CD4-positive, alpha-beta T cell treated with Interleukin-21 for 1 hour (primary cell): ENCODE measurements at places on chromosomes 11 and 22.

DNA sequence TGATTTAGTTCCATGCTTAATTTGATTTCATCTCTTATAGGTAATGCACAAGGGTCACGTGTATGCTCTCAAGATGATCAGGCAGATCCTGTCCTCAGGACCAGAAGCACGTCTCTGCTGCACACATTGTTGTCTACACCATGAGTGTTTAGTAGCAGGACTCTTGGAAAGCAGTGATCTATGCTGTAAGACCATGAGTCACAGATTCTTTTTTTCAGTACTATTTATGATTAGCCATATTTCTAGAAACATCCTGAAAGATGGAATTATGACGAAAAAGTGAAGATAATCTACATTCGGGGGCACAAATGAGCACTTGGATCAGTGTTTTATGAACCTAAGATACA, 29.6 kb downstream of the ZBED4 start:
- no peak for DNase-seq

GRCh38 chr11:65132988-65133700, 1.2 kb downstream of the SYVN1 start:
- peak; percentile 55 for DNase-seq

- DNase-seq, result no peak
These were observed 13.8 kb downstream of the OLFML1 start for GRCh38 chr11:7499081-7499480.

DNA sequence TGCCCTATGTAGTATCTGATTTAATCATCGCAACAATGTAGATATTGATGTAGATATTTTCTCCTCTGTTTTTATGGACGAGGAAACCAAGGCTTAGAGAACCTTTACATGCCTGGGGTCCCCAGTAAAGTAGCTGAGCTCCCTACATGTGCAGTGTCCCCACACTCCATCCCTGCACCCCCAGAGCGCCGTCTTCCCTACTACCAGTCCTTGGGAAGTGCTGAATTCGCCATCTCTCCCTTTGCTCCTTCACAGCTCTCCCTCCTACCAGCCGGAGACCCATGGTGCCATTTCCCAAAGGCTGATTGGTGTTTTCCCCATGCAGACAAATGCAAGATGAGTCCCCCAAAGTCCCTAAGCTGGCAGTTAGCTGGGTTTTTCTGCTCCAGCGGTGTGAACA, 86.0 kb downstream of the CEP164 start:
- DNase-seq, result no peak

DNA sequence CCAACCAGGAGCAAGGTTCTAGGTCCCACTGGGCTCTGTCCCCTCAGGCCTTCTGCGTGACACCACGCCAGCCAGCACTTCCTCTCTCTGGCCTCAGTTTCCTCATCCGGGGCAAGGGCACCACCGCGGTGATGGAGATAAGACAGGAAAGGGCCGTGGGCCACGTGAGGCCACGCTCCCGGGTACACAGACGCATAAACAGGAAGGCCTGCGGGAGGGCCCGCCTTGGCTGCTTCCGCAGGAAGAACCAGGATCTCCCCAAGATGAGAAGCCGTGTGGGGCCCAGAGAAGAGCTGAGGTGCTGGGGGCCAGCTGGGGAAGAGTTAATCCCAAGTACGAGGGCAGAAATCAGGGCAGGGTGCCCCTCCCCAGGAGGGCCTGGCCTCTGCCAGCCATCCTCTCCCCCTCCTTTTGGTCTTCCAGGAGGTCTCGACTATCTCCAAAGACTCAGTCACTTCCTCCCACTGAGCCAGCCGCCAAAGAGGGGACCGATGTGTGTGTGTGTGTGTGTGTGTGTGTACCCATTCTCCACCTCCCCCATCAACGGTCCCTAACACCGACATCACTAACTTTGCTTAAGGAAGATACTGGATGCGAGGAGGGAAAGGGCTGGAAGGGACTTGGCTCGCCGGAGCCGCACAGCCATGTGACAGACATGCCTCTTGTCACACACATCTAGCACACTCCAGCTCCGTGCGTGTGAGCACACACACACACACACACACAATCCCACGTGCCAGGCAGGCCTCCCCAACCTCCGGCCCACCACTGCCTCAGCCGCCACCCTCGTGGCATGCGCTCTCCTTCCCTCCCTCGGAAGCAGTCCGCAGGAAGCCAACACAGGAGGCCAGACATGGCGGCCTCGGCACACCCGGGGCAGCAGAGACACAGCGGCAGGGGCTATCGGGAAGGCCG, 1.4 kb downstream of the MFNG start:
- peak; percentile 81 for DNase-seq

GRCh38 chr11:809287-810039, at the start of gene RPLP2:
TSS of gene RPLP2 (plus strand) at chr11:809967. CDS start at chr11:810235, 268 bp downstream.
- DNase-seq, result peak; percentile 97

GRCh38 chr22:26021516-26021915, 147.7 kb upstream of the SEZ6L start:
- no peak for DNase-seq

GRCh38 chr22:42343531-42344081, 73.2 kb upstream of the TCF20 start:
- no peak for DNase-seq

GRCh38 chr11:83970061-83970671, 684.0 kb upstream of the CCDC90B start:
- DNase-seq, result no peak

DNA sequence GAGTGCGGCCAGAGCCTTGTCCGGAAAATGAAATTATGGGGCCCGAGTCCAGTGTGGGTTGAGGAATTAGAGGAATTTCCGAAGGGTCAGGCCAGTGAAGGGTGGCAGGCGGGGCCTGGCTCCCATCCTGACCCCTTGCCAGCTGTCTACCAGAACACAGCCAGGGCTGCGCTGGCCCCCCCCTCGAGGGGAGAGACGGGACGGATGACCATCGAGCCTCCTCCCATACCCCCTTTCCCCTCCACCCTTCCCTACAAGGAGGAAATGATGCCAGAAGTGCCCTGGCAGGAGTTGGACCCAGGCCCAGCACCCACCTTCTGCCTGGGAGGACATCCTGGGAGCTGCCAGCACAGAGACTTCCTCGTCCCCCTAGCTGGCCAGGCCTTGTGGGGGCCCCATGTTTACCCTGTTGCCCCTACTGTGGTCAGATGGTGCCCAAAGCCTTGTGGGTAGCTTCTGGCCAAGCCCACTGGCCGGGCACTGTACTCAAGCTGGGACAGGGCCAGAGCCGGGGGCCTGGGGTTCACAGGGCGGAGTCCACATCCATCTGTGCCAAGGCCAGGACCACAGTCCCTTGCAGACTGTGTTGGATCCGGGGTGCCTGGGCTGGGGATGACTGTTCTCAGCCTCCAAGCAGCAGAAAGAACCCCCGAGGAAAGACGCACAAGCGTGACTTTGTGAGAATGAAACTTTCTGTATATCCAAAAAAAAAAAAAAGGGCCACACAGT, 20.8 kb downstream of the ARVCF start:
- DNase-seq, result no peak

DNA sequence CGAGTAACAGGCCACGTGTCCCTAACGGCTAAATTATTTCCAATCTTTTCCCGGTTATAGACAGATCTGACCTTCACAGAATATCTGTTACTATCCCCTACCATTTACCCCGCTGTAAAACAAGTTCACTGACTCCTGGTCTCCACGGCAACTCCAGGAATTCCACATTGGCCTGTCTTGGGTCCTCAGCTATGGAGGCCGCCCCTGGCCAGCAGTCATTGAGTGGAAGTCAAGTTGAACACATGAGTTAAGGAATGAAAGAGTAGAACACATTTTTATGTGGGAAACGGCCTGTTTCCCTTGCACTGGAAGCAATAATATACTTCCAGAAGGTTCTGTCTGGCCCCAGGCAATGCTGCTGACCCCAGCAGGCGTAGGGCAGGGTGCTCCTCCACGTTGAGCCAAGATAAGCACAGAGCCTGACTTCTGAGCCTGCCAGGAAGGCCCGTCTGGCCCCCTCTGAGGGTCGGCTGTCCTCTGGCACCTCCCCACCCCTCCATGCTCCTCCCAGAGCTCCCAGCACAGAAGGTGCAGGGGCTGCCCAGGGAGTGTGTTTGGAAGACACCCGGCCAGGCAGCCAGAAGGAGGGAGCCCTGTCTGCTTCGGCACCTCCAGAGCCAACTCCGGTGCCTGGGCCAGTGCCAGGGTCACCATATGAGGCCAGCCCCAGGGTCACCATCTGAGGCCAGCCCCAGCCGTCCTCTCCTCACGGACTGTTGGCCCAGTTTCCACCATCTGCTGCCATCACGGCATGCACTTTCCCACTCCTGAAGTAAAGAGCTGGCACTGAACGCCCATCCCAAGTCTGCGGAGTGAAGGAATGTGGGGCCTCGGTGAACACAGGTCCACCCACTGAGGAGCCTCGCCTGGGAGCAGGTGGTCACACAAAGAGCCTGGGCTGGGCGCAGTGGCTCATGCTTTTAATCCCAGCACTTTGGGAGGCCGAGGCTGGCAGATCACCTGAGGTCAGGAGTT, 813.2 kb downstream of the BRD1 start:
- DNase-seq, result no peak

- peak; percentile 40 for DNase-seq
These were observed 13.7 kb downstream of the NFRKB start for GRCh38 chr11:129881570-129882170.

DNA sequence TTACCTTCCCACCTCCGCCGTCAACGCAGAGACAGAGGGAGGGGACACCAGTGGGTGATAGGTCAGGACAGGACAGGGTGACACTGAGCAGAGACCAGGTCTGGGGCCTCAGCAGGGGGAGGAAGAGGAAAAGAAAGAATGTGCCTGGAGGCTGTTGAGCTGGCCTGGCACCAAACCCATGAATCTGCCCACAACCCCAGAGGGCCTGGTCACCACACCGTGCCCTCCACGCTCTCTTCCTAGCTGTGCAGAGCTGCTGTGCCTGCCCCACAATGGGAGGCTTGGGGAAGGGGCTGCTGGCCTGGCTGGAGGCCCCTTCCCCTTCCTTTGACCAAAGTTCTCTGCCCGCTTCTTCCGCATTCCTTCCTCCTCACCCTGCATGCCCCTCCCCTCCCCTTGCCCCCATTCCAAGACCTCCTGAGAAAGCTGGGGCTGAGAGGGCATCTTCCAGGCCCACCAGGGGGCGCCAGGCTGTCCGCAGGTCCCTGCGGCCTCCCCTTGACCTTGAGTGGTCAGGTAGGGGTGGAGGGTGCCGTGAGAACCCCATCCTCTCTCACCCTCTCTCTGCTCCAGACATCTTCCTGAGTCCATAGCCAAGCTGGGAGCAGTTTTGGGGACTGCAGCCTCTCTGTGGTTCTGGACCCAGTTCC, 11.0 kb upstream of the CACNA1I start:
- no peak for DNase-seq

DNA sequence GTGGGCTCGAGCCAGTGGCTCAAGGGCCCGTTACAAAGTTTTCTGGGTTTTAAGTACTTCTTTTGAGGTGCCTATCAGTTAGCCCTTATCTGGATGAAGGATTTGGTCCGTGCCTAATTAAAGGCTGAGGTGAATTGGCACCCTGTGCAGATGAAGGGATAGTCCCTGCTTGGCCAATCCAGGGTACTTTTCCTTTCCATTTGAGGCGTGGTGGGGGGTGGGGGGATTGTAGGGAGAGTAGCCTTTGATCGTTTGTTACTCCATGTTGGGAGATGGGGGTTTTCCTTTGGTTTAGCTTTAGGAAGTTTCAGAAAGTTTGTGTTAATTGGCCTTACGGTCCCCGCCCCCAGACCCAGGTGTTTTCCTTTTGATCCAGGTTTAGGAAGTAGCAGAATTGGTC, 170.8 kb downstream of the DDX10 start:
- DNase-seq, result no peak

DNA sequence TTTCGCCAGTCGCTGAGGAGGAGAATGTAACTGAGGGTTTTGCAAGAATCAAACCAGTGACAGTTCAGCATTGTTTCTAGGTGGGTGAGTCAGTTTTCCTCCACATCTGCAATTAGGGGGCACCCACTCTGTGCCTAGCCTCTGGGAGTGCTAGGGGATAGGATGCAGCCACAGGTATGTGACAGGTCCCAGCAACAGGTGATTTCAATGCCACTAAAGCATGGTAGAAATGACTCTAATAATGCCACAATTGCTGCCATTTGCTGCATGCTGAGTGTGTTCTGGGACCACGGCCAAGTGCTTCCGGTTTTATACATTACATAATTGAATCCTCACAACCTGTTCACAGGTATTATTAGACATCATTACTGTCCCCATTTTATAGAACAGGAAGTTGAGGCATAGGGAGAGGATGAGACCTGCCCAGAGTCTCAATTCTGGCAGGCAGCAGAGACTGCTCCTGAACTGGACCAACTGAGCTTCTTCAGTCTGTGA, 556 bp downstream of the CRYBB2 start:
- DNase-seq, result no peak

DNA sequence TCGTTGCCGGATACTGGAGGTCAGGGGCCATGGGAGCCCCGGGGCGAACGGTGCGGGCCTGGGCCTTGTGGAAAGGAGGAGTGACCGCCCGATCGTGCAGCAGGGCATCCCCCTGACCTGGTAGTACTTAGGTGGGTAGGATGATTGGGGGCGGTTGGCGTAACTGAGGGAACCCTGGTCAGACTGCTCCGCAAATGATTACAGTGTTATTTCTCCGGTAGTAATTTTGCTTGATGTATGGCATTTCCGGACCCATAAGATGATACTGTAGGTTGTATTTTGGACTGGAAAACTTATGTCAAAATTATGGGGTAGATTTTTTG, 762 bp downstream of the MTMR3 start:
- DNase-seq, result no peak

DNA sequence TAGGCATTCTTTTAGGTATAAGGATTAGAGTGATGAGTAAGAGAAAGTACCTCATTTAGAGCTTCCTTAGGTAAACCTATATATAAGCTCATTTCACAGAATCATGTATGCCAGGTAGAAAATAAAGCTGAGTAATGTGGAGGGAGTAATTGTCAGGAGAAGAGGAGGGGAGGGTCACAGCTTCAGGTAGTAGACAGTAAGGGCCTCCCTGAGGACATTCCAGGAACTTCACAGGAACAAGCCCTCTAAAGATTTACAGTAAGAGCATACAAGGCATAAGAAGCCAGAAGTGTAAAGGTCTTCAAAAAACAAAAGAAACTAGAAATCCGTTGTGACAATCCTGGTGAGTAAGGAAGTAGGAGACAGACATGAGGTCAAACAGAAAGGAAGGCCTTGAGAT, 57.6 kb downstream of the USP47 start:
- no peak for DNase-seq

DNA sequence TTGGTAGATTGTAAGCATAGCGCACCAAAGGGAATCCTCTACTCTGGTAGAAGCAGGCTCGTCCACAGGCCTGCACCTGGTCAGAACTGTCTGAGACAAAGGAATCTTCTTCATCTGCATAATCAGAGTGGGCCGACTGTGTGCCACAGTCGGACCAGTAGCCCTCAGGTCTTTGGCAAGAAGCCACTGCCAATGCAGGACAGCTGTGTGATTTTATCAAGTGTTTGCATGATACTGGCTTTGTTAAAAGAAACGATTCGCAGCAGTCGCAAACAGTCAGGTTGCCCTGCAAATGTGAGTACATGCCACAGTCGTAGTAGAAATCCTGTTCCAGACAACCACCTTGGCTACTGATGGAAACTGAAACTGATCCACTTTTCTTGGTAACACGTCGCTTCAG, 4.9 kb upstream of the CCDC34 start:
- DNase-seq, result no peak

GRCh38 chr11:42161886-42162285, 702.4 kb upstream of the LRRC4C start:
- no peak for DNase-seq
